ENCODE measurements at places on chromosomes 4 and X. TPM values are rescaled to one million over a fixed set of nuclear protein-coding genes. Genes with fewer than 3 reads are reported as not detected.

Gene ANAPC10
- total RNA-seq: 19.4 TPM

GRCh38 chrX:1531096-1531890 lies 5.7 kb downstream of the P2RY8 start:
- no peak overlapping the region for H3K27ac ChIP-seq
- no peak for DNase-seq
- peaks cover 49% of the 10 kb centered on the region for H3K4me1 ChIP-seq
- no peaks in the 10 kb centered on the region for H3K27me3 ChIP-seq
- no peak overlapping the region for H3K4me3 ChIP-seq

Gene LIN54
- total RNA-seq: 19.2 TPM

DNA sequence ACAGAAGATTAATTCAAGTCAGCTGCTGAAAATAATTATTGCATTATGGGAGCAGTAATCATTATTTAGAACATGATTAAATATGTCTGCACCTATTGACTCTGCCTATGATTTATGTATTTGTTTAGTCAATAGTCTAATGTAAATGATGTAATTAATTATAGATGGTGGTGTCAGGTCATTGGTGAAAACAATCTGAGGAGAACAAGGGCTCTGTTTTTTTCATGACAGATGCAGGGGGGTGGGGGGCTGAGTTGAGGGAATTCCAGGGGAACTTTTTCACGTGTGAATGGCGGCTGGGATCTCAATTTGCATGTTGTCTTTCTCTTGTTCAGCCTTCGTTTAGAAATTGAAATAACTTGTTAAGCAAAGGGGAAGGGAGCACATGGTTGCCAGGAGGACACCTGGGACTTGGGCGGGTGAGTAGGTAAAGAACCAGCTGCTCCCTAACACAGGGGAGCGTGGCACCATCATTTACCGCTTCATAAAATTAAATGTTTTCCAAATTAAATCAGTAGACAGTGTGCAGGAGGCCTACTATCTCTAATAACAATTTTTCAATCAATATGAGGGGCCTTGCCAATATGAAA lies 65.4 kb downstream of the NKX6-1 start:
- no peak for DNase-seq
- no peak overlapping the region for H3K4me3 ChIP-seq
- no peaks in the 10 kb centered on the region for H3K27me3 ChIP-seq
- no peaks in the 10 kb centered on the region for H3K4me1 ChIP-seq
- H3K36me3 ChIP-seq: no peaks in the 10 kb centered on the region

Gene F8A1
- 39.1 TPM for total RNA-seq

Measured in B cell (primary cell).